Esophagus squamous epithelium (tissue), 5 donors: ENCODE measurements at places on chromosomes 2 and 18.

GRCh38 chr18:48033790-48034650 is 103.6 kb upstream of the SMAD2 start:
- no peaks in the 10 kb centered on the region for H3K27me3 ChIP-seq
- DNase-seq: no peak
- no peaks in the 10 kb centered on the region for H3K36me3 ChIP-seq
- peaks cover 35% of the 10 kb centered on the region for H3K4me1 ChIP-seq

- no peak for DNase-seq
- H3K27me3 ChIP-seq: no peaks in the 10 kb centered on the region
- no peak overlapping the region for H3K4me3 ChIP-seq
- no peaks in the 10 kb centered on the region for H3K36me3 ChIP-seq
Observed at GRCh38 chr2:221372159-221372884, 199.8 kb downstream of the EPHA4 start.

DNA sequence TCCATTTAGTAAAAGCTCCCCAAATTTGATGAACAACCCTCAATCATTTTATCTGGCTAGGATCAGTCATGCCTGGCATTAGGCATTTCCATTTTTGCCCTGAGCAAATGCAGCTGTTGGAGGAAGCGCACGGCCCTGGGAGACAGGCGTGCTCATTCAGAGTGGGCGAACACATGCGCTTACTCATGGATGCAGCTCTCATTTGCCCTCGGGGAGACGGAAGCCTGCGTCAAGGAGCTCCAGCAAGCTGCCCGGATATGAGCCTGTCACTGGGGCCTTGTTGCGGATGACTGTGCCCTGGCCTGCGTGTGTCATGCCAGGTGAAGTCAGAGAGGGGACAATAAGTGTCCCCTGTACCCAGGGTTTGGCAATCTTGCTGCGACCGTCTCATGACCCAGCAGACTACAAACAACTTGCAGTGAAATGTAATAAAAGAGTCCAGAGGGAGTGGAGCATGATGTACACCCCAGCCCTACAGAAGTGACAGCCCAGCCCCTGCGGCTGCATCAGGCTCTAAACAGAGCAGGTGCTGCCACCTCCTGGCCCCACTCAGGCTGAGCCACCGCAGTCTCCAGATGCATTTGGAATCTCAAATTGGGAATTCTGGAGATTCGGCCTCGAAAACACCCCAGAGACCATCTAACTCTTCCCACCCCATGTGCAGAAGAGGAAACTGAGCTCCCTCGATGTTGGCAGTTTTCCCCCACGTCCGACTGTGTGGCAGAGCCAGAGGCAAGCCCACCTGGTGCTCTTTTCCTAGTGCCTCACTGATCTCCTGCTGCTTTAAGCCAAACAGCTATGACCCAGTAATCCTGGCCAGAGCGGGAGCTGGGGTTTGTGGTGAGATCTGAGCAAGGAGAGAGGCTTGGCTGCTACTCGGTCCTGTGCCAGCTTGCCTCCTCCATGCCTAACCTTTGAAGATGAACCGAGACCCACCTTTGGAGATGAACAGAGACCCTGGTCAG is 105.0 kb upstream of the ALK start:
- peak overlapping the region; percentile 8 for H3K27ac ChIP-seq
- H3K4me1 ChIP-seq: no peaks in the 10 kb centered on the region
- H3K36me3 ChIP-seq: no peaks in the 10 kb centered on the region
- no peak overlapping the region for H3K4me3 ChIP-seq
- peaks cover 12% of the 10 kb centered on the region for H3K27me3 ChIP-seq

DNA sequence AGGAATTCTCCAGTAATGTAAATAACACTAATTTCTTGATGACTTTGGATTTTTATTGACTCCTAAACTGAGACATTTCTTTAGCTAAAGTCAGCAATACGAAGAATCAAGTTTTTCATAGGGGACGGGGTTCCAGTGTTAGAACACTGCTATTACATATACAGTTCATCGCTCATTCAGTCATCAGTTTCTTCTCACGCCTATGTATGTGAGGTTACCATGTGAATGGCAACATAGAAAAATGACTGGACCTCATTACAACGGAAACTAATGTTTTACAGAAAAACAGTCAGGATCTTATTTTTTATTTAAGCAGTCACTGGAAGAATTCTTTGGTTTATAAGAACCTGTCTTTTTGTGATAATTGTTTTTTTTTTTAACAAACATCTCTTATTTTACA is 56.4 kb downstream of the THADA start:
- no peak overlapping the region for H3K4me3 ChIP-seq
- no peaks in the 10 kb centered on the region for H3K36me3 ChIP-seq
- no peaks in the 10 kb centered on the region for H3K27me3 ChIP-seq
- DNase-seq: no peak
- H3K4me1 ChIP-seq: peaks cover 42% of the 10 kb centered on the region

- no peak overlapping the region for H3K4me3 ChIP-seq
- no peak overlapping the region for H3K27ac ChIP-seq
- peaks cover 21% of the 10 kb centered on the region for H3K4me1 ChIP-seq
Observed at GRCh38 chr2:108938077-108938710, 50.8 kb downstream of the EDAR start.

DNA sequence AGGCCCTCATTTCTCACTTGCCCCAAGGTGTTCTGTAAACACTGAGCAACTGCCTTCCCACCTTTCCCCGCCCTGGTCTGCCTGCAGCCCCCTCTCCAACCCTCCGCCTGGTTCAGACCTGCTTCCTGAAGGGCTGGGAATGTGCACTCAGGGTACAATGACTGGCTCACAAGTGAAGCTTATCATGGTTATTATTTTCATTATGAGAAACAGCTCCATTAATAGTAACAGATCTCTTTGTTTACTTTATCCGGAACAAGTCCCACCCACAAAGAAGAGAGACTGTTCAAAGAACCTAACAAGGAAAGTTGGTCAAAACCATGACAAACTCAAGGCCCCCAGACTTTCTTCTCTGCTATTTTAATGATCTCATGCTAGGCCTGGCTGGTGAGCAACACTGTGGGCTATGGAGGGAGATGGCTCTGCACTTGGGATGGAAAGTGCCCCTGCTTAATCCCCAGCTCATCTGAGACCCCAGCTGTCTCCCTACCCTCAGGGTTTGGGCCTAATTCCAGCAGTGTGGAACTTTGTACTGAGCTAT is 36.7 kb downstream of the ARHGAP25 start:
- peak overlapping the region; percentile 70 for H3K27ac ChIP-seq
- H3K4me3 ChIP-seq: no peak overlapping the region
- peaks cover 18% of the 10 kb centered on the region for H3K4me1 ChIP-seq
- no peaks in the 10 kb centered on the region for H3K27me3 ChIP-seq
- DNase-seq: no peak
- no peaks in the 10 kb centered on the region for H3K36me3 ChIP-seq

- H3K4me3 ChIP-seq: peak overlapping the region; percentile 87
Observed at GRCh38 chr2:190342611-190343010, 778 bp upstream of the INPP1 start.

DNA sequence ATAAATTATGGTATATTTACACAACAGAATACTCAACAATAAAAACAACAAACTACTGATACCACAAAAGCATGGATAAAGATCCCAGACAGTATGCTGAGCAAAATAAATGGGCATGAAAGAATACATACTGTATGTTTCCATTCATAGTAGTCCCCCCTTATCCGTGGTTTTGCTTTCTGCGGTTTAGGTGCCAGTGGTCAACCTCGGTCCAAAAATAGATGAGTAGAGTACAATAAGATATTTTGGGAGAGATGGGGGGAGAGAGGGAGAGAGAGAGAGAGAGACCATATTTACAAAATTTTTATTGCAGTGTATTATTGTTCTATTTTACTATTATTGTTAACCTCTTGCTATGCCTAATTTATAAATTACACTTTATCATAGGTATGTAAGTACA is 21.0 kb upstream of the TGFA start:
- no peaks in the 10 kb centered on the region for H3K27me3 ChIP-seq
- no peak for DNase-seq
- H3K4me1 ChIP-seq: no peaks in the 10 kb centered on the region
- H3K36me3 ChIP-seq: no peaks in the 10 kb centered on the region
- H3K27ac ChIP-seq: no peak overlapping the region
- no peak overlapping the region for H3K4me3 ChIP-seq

- H3K27ac ChIP-seq: no peak overlapping the region
- H3K4me1 ChIP-seq: peaks cover 28% of the 10 kb centered on the region
- no peaks in the 10 kb centered on the region for H3K36me3 ChIP-seq
- H3K27me3 ChIP-seq: no peaks in the 10 kb centered on the region
- DNase-seq: no peak
Observed at GRCh38 chr2:127377262-127377661, 10.5 kb downstream of the MAP3K2 start.

DNA sequence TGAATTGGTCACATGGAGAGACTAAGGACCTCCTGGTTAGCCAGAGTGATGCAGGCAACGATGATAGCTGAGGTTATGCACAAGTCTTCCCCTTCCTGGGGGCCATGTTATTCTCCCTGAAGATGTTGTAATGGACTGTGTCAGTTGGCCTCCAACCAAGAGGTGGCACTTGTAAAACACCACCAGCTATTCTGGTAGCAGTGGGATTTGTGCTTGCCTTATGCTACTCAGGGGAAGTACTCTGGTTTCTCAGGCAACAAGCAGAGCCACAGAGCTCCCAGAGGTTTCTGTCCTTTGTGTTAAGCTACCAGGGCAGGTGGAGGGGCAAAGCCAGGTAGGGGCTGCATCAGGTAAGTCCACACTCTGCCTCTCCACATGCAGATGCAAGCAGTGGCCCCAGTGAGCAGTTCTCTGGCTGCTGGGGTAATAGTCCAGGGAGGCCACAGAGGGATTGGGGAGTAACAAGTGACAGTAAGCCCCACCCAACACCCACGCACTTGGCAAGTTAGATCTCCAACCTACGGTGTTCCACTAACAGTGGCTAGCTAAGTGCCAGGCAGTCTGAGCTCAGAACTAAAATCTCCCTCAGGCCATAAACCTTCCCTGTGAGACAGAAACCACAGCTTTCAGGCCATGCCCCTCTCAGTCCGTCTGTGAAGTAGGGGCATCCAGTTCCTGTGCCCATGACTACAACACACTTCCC is 99.7 kb downstream of the RND3 start:
- H3K27me3 ChIP-seq: no peaks in the 10 kb centered on the region
- H3K4me1 ChIP-seq: no peaks in the 10 kb centered on the region
- no peak overlapping the region for H3K27ac ChIP-seq
- no peak for DNase-seq
- no peak overlapping the region for H3K4me3 ChIP-seq

DNA sequence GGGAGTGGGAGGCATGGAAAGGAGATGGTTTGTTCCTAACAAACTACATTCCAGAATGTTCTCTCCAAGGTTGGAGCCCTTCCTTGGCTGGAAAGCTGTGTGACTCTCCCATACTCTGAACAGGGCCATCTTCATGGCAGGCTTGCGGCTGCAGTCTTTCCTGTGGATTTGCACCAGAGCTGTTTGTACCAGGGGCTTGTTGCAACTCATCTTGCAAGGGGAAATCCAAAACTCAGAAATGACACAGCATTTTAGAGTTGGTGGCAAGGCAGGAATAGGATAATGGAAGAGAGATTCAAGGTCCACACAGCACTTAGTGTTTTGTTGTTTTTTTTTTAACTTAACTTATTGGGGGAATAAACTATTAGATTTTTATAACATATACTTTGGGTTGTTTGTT is 73.7 kb upstream of the ZNF516 start:
- H3K4me3 ChIP-seq: no peak overlapping the region
- no peak overlapping the region for H3K27ac ChIP-seq
- no peaks in the 10 kb centered on the region for H3K27me3 ChIP-seq
- no peak for DNase-seq

DNA sequence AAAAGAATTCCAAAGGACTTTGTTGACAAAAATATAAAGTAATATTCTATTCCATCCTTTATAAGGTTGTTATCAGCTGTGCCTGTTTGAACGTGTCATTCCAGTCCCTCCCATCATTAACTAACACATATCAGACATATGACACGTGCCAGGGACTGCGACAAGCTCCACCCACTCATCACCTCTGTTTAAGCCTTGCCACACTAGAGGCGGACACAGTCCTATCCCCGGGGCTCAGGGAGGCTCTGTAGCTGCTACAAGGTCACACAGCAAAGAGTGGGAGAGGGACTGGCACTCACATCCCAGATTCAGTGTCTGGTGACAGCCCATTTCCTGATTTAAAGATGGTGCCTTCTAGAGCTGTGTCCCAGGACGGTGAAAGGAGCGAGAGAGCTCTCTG is 30.0 kb downstream of the TBC1D8 start:
- no peak for DNase-seq
- H3K4me3 ChIP-seq: no peak overlapping the region
- no peaks in the 10 kb centered on the region for H3K27me3 ChIP-seq
- no peaks in the 10 kb centered on the region for H3K36me3 ChIP-seq
- H3K27ac ChIP-seq: peak overlapping the region; percentile 77
- H3K4me1 ChIP-seq: peaks cover 81% of the 10 kb centered on the region

- H3K36me3 ChIP-seq: no peaks in the 10 kb centered on the region
- H3K4me3 ChIP-seq: no peak overlapping the region
- no peak for DNase-seq
- no peaks in the 10 kb centered on the region for H3K4me1 ChIP-seq
- no peaks in the 10 kb centered on the region for H3K27me3 ChIP-seq
- H3K27ac ChIP-seq: no peak overlapping the region
Observed at GRCh38 chr2:151905963-151906632, 77.9 kb upstream of the ARL5A start.

GRCh38 chr18:31736630-31737029 is 24.1 kb downstream of the SLC25A52 start:
- DNase-seq: no peak
- no peaks in the 10 kb centered on the region for H3K27me3 ChIP-seq
- H3K4me3 ChIP-seq: no peak overlapping the region
- H3K27ac ChIP-seq: no peak overlapping the region
- H3K4me1 ChIP-seq: no peaks in the 10 kb centered on the region

DNA sequence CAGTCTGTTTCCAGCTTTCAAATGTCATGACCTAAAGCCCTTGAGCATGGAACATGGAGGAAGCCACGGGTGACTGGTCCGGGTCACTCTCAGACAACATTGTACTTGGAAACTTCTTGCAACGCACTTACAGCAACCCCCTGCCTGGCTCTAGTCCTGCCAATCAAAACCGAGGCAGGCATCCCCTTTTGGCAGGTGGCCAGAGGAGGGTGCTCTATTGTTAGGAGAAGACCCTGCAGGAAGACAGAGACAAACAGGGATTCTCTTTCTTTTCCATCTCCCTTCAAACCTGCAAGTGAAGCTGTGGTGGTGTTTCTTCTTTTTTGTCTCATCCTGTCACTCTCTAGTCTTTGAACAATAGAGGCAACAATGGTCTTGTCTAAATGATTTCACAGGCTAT is 667.2 kb downstream of the ZEB2 start:
- H3K4me3 ChIP-seq: no peak overlapping the region
- H3K4me1 ChIP-seq: no peaks in the 10 kb centered on the region
- no peaks in the 10 kb centered on the region for H3K36me3 ChIP-seq
- H3K27me3 ChIP-seq: no peaks in the 10 kb centered on the region

- H3K4me3 ChIP-seq: no peak overlapping the region
- no peaks in the 10 kb centered on the region for H3K36me3 ChIP-seq
- no peak overlapping the region for H3K27ac ChIP-seq
Observed at GRCh38 chr2:196249860-196250259, 78.5 kb upstream of the STK17B start.
